ENCODE measurements at places on chromosomes 7 and 10. TPM values are rescaled to one million over a fixed set of nuclear protein-coding genes. Genes with fewer than 3 reads are reported as not detected.

DNA sequence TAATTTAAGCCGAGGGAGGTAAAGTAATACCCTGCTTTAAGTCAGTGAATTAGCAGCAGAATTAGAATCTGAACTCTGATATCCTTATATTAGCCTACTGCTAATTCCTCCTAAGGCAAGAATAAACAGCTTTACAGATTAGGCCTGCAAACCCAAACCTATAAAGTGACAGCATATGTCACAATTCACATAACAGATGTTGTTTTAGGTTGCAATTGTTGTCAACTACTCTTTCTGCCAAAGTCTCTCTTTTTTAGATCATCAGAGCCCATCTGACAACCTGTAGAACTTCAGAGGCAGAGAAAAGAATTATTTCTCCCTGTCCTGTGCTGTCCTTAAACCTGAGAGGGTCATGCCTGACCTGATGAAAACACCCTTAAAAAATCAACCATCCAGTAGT is 167.2 kb downstream of the PRKG1 start:
- DNase-seq, result no peak

DNA sequence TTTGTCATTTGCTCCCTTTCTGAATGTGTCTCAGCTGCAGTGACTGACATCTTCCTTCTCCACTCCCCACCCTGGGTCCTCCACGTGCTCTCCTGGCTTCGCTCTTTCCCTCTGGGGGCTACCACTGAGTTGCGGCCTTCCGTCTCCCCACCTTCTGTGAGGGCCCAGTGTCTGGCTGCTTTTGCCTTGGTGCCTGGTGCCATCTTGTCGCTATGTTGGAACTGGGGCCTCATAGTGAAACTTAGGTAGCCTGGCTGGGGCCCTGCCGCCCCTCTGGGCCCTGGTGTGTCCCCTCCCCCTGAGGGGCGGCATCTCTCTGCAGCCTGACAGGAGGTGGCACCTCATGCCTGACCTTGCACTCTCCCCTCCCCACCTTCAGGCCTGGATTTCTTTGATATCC is 144.1 kb downstream of the ANLN start:
- DNase-seq, result no peak

GRCh38 chr7:128812514-128813168 is 17.6 kb upstream of the FLNC start:
- no peak for DNase-seq

GRCh38 chr7:17099083-17099973 is 199.1 kb upstream of the AHR start:
- DNase-seq, result no peak

DNA sequence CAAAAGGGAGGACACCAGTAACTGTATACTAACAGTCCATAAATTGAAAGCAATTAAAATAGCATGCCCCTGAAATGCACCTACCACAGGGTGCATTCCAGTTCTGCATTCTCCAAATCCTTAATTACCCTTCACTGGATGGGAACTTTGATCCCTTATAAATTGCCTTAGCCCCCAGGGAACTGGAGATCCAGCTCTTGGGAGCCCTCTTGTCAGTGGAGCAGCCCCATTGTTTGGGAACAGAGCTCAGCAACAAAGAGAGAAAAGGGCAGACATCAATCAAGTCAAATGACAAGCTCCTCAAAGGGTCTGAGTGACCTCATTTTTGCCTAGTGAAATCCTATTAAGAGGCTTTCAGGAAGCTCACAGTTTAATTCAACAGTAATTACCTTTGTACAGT is 472.6 kb downstream of the XPNPEP1 start:
- no peak for DNase-seq

COMMD3 gene
- 37.3 TPM for total RNA-seq

DNA sequence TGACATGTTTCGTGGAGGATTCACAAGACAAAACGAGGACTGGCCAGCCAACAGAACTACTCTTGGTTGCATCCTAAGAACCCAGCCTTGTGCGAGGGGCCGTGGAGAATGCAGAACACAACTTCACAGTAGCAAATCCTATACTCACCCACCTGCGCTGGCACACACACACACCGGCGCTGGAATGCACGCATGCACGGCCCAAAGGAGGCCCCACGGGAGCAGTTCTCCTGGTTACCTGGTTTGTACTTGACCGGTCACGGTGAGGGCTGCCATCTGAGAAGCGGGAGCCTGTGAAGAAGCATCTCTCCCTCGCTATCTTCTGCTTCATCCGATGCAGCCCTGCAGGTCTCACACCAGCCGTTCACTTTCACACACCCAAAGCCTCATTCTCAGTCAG is 137.8 kb downstream of the ZMYND11 start:
- no peak for DNase-seq
